M059J (cell line): ENCODE measurements at places on chromosomes 1 and 21. TPM values are rescaled to one million over a fixed set of nuclear protein-coding genes. Genes with fewer than 3 reads are reported as not detected.

Gene PTAFR
- total RNA-seq, result 0.07 and 0.47 TPM in 2 replicates

Gene PDXK
- 138 and 149 TPM in 2 replicates for total RNA-seq

Gene S100A5
- not detected in 2 replicates for total RNA-seq

Gene TCEA3
- total RNA-seq, result 0.07 and 0.30 TPM in 2 replicates

Gene TEDDM1
- not detected in 2 replicates for total RNA-seq

Gene CRP
- not detected in 2 replicates for total RNA-seq

Gene LYPD8
- total RNA-seq, result 0.84 and 3.8 TPM in 2 replicates
